ENCODE measurements at places on chromosomes 1 and 21.

DNA sequence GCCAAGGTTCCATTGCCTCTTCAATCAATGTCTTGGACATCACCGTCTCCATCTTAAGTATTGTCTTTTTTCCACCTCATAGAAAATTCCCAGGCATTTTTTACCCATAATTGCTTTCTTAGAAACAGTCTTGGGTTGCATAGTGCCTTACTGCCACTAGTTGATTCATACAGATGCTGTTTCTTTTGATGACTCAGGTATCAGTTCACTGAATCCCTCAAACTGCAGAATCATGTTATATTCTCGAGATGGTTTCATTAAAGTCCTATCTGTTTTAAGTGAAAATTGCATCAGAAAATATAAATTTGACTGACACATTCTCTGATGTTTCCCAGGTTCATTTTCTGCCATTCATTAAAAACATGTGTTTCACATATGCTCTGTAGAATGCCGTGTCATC, 1489.1 kb downstream of the BRINP3 start:
- DNase-seq = no peak

DNA sequence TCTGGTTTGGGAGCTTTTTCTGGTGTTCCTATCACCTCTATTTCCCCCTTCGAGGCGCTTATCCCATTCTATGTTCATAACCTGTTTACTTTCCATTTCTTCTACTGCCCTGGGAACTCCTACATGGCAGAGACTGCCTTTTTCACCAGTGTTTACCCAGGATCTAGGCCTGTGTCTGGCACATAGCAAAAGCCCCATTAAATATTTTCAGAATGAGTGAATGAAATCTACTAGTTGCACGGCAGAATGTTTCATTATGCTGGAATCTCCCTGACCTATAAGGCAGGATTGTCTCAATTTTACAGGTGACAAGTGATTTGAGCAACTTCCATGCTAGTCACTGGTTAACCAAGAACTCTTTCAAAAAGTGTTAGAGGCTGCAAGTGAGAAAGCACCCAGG, 70.1 kb downstream of the PGM1 start:
- DNase-seq = no peak

- DNase-seq = no peak
These were observed 10.5 kb downstream of the PADI2 start for GRCh38 chr1:17108786-17109185.

GRCh38 chr1:247448107-247448791, 9.7 kb downstream of the OR2B11 start:
- DNase-seq = peak; percentile 74

DNA sequence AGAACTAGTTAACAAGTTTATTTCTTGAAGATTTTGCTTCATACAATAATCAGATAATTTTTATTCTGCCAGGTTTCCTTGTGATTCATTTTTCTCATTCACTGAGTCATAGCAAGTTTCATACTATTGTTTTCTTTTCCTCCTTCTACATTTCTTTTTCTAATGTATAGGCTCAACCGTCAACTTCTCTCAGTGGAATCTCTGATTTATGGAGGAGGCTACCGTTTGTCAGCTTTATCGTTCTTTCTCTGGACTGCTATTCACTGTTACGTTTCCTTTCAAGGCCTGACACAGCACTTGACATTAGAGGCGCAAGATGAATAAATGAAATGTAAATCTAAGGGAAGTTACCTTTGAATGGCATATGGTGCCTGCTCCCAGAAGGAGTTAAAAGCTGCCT, 284.3 kb upstream of the NR5A2 start:
- no peak for DNase-seq

Data from WTC11 (cell line).